ENCODE measurements at places on chromosomes 1 and 21.

GRCh38 chr1:221522529-221522940, 219.4 kb downstream of the DUSP10 start:
- DNase-seq: no peak

DNA sequence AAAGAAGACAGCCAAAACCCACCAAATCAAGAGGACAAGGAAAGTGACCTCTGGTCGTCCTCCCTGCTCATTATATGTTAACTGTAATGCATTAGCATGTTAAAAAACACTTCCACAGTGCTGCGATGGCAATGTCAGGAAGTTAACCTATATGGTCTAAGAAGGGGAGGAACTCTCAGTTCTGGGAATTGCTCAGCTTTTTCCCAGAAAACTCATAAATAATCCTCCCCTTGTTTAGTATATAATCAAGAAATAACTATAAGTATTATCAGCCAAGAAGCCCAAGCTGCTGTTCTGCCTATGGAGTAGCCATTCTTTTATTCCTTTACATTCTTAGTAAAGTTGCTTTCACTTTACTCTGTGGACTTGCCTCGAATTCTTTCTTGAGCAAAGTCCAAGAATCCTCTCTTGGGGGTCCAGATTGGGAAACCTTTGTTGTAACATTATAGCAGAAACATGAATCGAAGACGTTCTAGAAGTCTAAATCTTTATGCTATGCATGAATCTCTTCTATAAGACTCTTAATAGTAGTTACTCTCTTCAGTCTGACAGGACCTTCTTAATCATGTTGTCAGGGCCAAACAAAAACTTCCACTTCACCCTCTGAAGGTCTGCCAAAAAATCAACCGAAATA, 110.0 kb upstream of the VANGL1 start:
- DNase-seq: no peak

DNA sequence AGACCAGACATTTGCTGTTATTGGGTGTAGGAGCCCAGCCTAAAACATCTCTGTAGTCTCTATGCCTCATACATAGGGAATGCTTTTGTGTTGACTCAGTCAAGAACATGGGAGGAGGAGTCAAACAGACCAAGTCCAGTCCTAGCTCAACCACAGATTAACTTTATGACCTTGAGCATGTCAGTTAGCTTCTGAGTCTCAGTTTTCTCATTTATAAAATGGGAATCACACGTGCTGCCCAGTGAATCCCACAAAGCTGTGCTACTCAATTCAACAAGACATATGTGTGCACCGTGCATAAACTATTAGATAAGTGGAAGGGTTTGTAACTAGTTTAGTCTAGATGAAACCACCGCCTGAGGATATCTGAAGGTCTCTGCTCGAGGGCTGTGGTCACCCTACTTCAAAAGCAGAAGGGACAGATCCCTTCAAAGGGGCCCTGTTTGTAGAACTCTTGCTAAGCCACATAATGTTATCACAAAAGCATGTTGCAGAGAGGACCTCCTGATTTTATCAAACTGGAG, 109.5 kb upstream of the NFIA start:
- no peak for DNase-seq

DNA sequence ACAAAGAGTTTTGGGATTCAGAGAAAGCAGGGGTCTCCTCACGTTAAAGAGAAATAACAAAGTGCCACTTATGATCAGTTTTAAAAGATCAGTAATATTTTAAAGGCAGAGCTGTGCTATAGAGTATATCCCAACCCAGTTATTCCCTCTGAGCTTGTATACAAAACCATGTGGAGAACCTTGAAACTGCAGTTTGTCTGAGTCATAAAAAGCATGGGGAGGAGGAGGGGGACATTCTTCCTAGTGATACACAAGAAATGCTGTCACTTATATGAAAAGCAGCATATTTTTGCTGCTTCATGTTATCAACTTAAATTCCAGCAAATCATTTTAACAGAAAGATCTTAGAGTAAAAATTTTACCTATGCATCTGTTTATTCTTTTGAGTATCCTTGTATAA, 244.5 kb downstream of the GPR52 start:
- DNase-seq: no peak

DNA sequence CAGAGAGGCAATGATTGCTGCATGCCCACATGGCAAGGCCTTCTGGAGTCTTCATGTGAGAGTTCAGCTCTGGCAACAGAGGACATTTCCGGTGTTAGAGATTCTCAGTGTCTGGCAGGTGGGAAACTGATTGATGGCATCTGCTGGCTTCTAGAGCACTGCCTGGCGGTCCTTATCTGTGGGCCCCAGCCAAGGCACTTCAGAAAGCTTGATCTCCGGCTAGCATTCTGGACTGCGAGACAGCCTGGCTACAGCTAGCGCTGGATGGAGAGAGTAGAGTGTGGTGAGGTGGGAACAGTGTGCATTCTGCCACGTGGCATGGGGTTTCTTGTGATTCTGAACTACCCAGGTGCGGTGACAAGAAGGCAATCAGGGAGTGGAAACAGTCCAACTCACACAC, 9.4 kb downstream of the ZNF678 start:
- no peak for DNase-seq

DNA sequence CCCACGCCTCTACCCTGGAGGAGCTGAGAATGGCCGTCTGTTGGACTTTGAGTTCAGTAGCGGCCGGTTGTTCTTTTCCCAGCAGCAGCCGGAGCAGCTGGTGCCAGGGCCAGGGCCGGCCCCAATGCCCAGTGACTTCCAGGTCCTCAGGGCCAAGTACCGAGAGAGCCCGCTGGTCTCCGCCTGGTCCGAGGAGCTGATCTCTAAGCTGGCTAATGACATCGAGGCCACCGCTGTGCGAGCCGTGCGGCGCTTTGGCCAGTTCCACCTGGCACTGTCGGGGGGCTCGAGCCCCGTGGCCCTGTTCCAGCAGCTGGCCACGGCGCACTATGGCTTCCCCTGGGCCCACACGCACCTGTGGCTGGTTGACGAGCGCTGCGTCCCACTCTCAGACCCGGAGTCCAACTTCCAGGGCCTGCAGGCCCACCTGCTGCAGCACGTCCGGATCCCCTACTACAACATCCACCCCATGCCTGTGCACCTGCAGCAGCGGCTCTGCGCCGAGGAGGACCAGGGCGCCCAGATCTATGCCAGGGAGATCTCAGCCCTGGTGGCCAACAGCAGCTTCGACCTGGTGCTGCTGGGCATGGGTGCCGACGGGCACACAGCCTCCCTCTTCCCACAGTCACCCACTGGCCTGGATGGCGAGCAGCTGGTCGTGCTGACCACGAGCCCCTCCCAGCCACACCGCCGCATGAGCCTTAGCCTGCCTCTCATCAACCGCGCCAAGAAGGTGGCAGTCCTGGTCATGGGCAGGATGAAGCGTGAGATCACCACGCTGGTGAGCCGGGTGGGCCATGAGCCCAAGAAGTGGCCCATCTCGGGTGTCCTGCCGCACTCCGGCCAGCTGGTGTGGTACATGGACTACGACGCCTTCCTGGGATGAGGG, 28.5 kb upstream of the SPSB1 start:
- no peak for DNase-seq

DNA sequence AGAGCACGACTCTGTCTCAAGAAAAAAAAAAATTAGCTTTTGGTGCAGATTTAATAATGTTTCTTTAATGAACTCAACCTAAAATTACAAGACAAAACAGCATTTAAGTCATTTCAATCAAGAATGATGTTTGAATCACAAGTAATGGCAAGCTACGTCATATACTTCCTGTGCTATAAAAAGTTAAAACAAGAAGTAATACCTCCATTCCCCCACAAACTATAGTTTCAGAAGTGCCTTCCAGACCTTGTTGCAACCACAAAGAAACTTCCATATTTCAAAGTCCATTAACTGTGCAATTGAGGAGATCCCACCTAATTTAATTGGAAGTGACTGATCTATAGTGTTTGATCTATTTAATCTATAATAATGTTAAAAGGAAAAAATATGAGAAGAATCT, 15.1 kb downstream of the NRDC start:
- DNase-seq: no peak

DNA sequence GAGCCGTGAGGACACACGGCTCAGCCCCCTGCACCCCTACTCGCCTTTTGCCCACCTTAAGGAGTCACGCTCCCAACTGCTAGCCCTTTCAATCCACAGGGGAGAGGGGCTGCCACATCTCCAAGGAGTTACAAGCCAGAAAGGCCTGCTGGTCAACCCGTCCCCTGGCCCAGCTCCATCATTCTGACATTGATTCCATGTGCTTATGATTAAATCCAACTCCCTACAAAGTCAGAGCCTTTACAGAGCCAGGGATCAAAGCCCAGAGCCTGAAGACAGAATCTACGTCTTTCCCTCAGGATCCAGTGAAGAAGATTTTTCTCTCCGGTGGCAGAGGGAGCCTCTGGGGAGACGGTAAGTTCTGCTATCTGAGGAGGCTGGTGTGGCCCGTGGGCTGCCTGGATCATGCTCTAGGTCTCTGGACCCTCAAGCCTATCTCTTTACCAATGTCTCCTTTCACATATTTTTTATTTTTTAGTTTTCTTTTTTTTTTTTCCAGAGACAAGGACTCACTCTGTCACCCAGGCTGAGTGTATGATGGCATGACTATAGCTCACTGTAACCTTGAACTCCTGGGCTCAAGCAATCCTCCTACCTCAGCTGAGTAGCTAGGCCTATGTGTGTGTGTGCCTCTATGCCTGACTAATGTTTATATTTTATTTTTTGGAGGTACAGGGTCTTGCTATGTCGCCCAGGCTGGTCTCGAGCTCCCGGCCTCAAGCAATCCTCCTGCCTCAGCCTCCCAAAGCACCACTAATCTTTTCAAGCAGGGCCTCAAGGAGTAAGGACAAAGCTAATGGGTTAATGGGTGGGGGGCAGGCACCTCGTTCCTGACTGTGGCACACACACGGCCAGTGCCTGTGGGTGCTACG, 61.3 kb downstream of the SLC66A1 start:
- no peak for DNase-seq

GRCh38 chr1:48414264-48414663, 57.7 kb downstream of the SPATA6 start:
- DNase-seq: no peak

- no peak for DNase-seq
These were observed 68.7 kb downstream of the DEGS1 start for GRCh38 chr1:224251741-224252146.

DNA sequence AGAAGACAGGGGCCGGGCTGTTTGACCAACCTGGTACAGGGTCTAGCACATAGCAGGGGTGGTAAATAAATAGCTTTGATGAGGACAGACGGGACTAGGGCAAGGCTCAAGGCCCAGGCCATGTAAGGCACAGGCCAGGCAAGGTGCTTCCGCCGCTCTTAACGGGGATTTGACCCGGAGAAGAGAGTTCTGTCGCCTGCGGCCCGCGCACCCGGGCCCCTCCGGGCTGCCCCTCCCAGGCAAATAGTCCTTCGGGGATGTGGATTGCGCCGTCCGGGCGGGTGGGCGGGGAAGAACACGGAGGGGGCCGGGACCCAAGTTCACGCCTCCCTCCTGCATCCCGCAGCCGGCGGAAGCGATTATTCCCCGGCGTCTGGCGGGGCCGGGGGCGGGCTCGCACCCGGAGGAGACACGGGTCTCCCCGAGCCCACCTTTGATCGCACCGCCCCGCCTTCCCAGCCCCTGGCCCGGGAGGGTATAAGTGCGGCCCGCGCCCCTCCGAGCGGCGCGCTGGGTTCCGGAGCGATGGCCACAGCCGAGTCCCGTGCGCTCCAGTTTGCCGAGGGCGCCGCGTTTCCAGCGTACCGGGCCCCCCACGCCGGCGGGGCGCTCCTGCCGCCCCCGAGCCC, at the start of gene MIXL1:
Gene MIXL1 (plus strand): TSS at position 508 of the 629 bp plus-strand sequence. CDS start 18 bp downstream, at position 526.
- no peak for DNase-seq

DNA sequence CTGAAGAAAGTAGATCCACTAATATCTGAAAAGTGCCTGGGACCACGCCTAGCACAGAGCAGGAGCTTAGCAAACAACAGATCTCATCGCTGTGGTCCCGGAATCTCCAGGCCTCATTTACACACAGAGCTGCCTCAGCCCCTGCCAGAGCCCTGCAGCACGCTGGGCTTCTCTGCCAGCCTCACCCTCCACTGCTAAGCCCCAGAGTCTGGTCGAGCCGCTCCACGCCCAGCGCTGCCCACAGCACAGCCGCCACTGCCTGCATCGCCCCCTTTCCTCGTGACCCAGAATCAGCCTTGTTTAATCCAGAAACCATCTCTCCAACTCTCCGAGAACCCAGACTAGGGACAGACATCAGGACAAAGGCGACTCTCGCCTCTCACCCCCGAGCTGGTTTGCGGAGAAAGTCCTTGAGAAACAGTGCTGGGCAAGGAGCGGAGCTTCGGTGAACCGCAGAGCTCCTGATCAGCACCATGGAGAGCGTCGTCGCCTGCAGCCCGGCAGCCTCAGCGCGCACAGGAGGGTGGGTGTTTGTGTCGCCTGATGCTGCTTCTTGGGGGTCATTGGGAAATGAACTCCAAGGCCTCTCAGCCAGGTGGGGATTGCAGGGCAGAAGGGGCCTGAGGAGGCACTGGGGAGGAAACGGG, 145.1 kb downstream of the NPHP4 start:
- DNase-seq: no peak

DNA sequence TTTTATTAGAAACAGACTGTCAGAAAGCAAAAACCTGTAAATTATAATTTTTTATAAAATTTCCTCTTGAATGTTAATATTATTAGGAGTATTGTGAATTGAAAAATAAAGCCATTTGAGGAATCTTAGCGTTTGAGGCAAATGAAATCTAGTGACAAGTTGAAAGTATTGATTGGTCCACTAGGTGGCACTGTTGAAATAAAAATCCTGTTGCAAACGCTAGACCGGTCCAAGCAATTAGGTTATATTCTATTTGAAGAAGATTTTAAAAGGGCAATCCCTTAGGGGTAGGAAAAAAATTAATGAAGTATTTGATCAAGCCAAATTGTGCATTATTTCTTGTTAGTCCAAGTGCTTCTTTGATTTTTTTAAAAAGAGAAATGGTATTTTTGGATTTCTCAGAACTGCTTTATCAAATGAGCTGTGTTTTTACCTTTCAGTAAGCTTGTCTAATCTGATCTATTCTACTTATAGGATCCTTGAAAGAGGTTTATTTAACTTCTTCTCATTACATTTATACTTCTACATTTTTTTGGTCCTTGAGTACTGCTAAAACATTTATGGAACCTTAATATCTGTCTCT, 57.7 kb downstream of the ATG4C start:
- no peak for DNase-seq

GRCh38 chr1:163163881-163164582, 38.7 kb downstream of the RGS5 start:
- no peak for DNase-seq

- DNase-seq: no peak
These were observed 36.8 kb downstream of the FMO3 start for GRCh38 chr1:171127501-171127900.

- DNase-seq: no peak
These were observed 1.7 kb downstream of the ALDH9A1 start for GRCh38 chr1:165696625-165697100.

GRCh38 chr1:178282949-178283367, 189.1 kb downstream of the RASAL2 start:
- no peak for DNase-seq

All from stimulated activated naive CD4-positive, alpha-beta T cell (primary cell).